C1 segment of cervical spinal cord (tissue), 14 donors: ENCODE measurements at places on chromosomes 6 and 20.

GRCh38 chr6:85291326-85291725 is 158.6 kb upstream of the NT5E start:
- DNase-seq, result no peak

GRCh38 chr20:1264727-1265126 is 1.4 kb upstream of the SNPH start:
- no peak for DNase-seq

DNA sequence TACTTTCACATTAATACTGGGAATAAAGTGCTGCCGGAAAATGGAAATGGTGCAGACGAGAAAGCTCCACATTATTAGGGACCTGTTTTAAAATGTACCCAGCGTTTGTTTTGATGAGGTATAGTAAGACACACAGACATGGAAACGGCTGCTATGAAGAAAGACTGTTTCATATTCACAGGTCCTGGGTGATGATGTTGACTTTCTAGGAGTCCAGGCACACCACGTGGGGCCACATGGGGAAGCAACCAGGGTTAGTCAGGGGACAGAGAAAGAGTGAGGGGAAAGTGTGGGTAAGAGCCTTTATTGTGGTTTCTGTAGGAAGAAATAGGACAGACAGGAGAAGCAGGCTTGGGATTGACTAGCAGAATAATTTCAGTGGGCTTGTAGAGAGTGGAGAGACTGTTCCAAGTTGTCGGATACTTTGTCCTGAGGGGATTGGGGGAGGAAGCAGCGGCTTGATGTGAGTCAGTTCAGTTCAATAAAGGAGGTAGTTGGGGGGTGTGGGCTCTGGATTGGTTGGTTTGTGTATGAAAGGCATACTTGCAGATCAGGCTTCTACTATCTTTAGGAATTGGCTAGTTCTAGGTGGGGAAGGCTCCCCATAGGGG is 112.0 kb upstream of the MCHR2 start:
- DNase-seq, result no peak

- DNase-seq, result no peak
These were observed 1188.1 kb downstream of the EPHA7 start for GRCh38 chr6:92231171-92231701.

GRCh38 chr6:23329086-23329485 is 759.7 kb downstream of the HDGFL1 start:
- DNase-seq, result no peak

DNA sequence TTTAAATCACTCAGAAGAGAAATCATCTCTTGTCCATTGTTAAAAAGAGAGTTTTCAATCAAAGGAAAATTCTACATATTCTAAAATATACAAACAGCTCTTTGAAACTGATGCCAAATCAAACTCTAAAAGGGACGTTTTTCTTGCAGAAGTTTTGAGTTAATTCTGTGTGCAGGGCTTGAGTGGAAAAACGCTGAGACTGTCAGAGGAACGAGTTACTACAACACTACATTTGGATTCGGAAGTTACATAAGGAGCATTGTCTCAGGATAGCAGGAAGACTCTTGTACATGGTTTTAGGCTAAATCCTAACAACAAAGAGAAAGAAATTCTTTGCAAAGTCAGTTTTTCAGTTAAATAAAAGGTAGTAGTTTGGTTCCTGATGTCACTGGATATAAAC is 155.7 kb upstream of the SUPT3H start:
- DNase-seq, result no peak

GRCh38 chr6:5771759-5772390 is 234.8 kb downstream of the NRN1 start:
- no peak for DNase-seq

DNA sequence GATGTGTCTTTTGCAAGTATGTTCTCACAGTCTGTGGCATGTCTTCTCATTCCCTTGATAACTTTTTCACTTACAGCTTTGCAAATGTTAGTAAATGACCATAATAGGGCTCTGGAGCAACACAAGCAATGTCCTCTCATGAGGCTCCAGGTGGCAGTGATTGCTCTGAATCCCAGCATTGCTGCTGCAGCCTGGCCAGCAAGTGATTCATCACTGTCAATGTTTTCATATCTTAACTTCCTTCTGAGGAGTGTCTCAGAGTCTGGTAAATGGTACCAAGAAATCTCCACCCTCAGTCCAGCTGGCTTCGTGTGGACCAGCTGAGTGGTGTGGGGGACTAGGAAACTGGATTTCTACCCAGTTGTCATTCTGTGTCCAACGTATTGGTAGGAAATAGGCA is 139.6 kb downstream of the MYLK4 start:
- DNase-seq, result no peak

GRCh38 chr6:27501187-27501586 is 28.3 kb upstream of the ZNF184 start:
- DNase-seq, result no peak

DNA sequence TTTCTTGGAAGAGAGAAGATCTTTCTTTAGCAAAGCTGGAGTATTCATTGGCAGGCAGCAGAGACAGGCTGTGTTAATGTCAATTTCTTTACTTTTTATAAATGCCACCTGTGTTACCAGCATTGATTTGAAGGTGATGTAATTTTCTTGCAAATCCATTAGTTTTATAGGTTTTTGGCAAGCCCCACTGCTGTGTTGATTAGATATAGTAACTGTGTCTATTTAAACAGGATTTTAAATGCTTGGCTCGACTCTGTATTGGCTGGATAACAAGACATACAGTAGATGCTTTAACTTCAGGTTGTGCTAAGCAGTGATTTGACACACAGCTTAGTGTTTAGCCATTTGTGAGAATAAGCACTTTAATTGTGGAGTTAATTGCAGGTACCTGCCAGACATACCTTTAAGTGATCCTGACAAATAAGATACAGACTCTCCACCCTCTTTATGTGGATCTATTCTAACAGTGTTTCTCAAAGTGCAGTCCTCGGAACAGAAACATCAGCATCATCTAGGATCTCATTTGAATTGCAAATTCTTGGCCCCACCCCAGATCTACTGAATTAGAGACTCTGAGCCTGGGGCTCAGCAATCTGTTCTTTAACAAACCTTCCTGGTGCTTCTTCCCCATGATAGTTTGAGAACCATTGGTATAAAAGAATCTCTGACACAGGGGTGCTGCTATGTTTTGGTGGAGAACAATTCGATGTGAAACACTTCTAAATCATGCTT is 397.5 kb downstream of the HDGFL1 start:
- no peak for DNase-seq

DNA sequence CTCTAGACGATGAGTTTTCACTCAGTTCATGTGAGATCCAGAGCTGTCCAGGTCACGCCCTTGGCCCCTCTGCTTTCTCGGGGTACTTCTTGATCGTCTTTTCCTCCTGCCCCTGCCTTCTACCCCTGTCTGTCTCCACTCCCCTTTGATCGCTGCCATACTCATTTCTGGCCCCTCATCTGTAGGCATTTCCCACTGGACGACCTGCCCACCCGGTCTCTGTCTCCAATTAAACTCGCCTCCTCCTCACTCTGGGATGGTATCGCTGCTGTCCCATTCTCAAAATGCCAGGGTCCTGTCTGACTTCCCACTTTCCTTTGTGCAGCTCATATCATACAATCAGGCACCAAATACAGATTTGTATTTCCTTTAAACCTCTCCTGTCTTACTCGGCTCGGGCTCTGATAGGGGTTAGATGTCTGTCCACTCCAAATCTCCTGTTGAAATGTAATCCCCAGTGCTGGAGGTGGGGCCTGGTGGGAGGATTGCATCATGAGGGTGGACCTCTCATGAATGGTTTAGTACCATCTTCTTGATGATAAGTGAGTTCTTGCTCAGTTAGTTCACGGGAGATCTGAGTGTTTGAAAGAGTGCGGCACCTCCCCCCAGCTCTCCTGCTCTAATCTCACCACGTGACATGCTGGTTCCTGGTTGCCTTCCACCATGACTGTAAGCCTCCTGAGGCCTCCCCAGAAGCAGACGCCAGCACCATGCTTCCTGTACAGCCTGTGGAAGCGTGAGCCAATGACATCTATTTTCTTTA is 3.5 kb upstream of the SYNJ2 start:
- DNase-seq, result no peak

DNA sequence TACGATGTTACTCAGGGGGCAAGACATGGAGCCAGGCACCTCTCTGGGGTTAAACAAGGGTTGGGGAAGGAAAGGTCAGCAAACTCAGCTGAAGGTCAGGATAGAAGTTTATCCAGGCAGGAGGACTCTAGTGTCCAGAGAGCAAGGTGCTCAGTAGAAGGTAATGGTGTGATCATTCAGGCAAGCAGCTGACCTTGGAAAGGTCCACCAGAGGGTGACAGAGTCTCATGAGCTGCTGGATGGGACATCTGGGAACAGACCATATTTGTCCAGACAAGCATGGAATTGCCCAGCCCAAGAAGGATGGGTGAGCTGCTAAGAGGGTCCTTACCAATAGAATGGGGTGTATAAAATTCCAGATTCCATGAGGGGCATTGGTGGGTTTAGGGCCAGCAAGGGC is 89.5 kb downstream of the MAP3K7 start:
- DNase-seq, result no peak

DNA sequence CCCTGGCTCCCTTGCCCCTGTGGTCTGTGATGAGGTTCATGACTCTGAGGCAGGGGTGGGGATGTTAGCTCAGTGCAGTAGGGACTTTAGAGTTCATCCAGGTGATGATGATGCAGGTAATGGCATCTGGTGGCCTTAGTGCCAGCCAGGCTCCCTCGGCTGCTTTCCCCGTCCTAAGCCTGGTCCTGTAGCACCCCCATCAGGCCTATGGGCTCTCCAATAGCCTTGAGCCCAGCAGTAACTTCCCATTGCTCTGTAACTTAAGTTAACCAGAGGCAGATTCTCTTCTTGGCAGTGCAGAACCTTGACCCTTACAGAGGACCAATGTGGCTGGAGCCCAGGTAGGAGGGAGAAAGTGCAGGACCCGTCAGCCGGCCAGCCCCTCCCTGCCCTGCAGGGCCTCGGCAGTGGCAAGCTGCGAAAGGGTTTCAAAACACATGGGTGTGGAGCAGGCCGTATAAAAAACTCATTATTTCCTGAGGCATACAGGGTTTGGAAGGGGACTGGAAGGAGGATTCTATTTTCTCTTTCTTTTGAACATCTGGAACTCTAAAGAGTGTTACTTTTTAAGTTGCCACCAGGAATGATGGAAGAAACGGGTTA is 406.9 kb downstream of the CDH26 start:
- DNase-seq, result no peak

DNA sequence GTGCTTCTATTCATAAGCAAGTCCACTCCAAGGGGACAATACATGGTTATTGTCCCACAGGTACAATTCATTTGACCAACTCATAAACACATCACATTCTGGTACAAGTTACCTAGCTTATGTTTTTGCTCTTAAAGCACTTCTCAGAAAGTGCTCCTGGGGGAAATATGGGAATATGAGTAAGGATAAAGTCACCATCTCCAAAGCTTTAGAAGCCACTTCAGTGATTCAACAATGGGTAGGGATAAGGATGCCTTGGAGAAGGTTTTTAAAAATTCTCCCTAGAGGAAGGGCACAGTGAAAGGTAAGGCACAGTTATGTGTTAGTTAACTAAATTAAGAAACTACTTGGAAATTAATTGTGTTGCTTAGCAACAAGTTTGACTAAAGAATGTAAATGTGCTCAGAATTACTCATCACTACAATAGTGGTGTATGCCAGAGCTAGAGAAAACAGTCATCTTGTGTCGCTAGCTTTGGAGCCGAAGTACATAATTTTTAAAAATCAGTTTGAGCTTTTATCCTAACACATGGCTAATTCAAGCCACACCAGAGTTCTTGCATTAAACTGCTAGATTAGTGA is 39.5 kb upstream of the LAMP5 start:
- no peak for DNase-seq

GRCh38 chr6:38578075-38578474 is 61.7 kb downstream of the BTBD9 start:
- no peak for DNase-seq
